ENCODE measurements at places on chromosomes 1 and 21.

- peak; percentile 63 for DNase-seq
Measured at GRCh38 chr1:5509664-5510452, 482.4 kb downstream of the NPHP4 start.

GRCh38 chr1:198669023-198669698 is 30.3 kb downstream of the PTPRC start:
- DNase-seq: peak; percentile 92

DNA sequence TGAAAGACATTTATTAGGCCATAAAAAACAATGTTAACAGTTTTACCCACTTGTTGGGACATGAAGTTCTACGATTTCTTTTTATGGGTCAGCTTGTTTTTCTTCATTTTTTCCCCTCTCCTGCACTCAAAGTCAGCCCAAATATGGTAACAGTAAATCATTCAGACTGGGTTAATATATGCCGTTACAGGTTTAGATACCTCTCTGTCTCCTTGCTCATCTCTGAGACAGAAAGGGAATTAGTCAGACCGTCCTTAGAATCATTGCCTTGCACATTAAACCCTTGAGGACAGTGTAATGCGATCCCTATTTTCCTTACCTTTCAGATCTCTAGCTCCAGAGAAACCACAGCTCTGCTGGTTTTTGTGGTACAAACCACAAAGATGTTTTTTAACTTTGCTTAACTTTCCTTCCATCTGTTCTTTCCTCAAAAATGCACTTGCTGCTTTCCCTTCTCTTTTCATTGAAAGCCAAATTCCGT is 613.3 kb downstream of the PLPP3 start:
- DNase-seq: peak; percentile 30

- DNase-seq: peak; percentile 75
Measured at GRCh38 chr1:246907472-246907871, 24.3 kb downstream of the AHCTF1 start.

GRCh38 chr1:214379236-214379970 is 98.4 kb downstream of the SMYD2 start:
- no peak for DNase-seq

DNA sequence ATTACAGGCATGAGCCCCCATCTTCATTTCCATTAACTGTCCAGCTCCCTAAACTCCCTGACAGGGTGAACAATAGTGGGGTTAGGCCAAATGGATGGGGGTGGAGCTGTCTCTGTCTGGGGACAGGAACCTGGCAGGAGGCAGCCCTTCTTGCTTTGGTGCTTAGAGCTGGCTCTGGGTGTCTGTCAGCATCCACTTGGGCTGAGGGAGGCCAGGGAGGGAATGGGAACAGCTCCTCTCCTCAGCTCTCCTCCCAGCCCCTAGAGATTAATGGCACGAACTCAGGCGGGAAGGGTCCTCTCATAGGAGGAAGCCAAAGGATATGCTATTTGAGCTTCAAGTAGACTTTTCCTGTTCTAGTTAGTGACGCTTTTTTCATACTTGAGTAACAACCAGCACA is 11.1 kb upstream of the ETV3L start:
- no peak for DNase-seq

DNA sequence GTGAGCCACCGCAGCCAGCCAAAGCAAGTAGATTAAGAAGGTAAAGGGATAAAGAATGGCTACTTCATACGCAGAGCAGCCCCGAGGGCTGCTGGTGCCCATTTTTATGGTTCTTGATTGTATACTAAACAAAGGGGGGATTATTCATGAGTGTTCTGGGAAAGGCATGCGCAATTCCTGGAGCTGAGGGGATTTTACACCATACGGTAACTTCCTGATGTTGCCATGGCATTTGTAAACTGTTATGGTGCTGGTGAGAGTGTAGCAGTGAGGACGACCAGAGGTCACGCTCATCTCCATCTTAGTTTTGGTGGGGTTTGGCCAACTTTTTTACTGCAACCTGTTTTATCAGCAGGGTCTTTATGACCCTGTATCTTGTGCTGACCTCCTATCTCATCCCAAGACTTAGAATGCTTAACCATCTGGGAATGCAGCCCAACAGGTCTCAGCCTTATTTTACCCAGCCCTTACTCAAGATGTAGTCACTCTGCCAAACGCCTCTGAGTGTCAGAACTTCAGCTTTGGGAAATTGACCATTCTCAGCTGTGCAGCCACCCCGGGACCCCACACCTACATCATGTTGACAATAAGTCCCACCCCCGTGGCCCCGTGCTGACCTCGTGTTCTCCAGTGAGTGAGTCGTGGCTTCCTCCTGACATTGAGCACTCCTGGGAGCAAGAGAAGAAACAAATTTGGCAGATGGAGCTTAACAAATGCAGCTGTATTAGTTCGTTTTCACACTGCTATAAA is 149.4 kb upstream of the COL6A1 start:
- no peak for DNase-seq

DNA sequence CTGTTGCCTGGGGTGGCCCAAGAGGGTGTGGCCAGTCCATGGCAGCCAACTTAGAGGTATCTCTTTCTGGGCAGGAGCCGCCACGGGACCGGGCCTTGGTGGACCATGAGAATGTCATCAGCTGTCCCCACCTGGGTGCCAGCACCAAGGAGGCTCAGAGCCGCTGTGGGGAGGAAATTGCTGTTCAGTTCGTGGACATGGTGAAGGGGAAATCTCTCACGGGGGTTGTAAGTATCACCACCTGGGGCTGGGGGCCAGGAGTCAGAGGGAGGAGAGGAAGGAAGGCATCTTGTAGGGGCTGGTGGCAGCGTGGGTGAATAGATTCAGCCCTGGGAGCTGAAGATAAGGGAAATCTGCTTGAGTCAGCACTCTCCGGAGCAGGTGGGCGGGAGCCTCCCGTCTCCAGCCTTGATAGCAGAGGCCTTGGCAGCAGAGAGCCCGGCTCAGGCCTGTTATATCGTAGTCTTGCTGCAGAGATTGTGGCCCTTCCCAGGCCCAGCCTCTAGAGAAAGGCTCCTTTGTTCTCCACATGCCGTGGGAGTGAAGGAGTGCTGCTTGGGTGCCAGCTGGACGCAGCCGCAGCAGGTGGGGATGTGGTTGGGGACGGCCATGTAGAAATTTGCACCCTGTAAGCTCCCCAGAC is 25.4 kb downstream of the PHGDH start:
- no peak for DNase-seq

GRCh38 chr1:70910013-70910412 is 137.6 kb downstream of the PTGER3 start:
- DNase-seq: no peak

DNA sequence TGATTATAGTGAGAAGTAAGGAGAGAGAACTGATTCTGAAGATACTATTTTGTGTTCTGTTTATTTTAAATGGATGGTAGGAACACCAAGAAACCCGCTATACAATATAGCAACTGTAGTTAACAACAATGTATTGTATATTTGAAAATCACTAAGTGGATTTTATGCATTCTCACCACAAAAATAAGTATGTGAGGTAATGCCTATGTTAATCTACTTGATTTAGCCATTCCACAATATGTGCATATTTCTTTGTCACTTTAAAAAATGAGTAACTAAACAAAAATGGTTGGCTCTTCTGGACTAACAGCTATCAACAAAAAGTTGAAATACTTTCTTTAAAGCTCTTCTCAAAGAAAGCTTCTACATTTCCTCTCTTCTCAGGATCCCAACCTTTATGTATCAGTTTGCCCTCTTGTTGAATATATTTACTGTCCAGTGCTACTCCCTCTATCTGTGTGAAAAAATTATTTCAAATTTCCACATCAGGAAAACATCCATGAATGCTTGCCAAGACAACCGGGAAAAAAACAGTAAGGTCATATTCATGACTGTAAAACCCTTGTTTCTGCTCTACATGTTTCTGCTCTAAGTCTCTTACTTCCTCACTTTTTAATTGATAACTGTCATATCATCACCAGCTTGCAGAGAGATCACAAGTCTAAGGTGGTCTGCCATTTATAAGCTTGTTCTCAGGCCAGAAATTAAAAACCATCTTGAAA is 27.0 kb downstream of the CLCA4 start:
- peak; percentile 9 for DNase-seq

DNA sequence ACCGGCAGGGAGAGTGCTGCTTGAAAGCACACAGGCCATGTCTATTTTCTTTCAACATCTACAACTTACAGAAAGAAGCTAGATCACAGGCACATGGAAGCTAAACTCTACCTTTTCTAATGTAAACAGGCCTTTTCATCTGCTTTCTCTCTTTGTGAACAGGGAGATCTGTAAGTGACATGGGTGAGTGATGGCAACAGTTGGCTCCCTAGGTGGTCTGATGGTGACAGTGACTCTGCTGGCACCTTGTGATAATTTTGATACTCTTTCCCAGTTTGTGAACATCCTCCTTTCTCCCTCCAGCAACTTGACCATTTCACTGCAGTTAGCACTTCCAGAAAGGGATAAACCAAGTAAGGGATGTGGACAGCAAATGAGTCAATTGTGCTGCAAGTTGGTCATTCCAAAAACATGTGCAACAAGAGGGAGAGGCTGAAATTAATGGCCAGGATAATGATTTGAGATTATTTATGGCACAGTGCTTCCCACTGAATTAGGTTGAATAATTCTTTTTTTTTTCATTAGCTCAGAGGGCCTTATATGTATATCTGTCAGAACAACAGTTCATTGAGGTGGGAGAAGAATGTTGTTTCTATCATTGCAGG is 89.5 kb downstream of the XCL2 start:
- DNase-seq: peak; percentile 58

GRCh38 chr1:66360285-66360724 is 173.6 kb upstream of the SGIP1 start:
- DNase-seq: no peak

DNA sequence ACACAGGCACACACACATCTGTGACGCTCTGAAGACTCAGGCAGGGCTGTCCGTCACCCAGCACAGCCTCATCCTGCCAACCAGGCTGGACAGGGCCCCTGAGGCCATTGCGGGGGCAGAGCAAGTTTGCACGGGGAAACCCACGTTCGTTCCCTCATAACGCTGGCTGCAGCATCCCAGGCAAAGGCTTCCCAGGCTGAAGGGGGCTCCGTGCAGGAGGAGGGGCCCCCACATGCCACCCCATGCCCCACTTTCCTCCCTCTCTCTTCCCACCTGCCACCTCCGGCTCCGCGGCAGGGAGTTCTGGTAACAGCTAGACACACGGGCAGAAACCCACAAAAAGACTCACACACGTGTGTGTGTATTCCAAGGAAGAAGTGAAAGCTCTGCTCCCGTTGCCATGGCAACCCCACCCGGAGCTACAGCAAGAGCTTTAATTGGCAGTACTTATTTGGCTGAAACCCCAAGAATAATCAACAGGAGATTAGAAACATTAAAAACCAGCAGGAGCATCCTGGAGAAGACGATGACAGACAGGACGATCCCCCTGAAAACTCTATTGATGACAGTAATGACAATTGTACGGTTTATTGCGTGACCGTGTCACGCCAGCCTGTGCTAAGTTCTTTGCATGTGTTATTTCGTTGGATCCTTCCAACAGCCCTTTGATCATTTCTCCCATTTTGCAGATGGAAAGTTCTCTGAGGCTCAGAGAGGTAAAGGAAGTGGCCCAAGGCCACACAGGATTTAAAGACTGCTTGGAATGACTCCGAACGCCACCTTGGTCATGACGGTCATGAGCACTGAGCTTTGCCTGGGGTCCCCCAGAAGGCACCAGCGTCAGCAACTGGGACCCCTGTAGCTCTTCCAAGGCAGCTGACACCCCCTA is 247.1 kb downstream of the NPHP4 start:
- no peak for DNase-seq

DNA sequence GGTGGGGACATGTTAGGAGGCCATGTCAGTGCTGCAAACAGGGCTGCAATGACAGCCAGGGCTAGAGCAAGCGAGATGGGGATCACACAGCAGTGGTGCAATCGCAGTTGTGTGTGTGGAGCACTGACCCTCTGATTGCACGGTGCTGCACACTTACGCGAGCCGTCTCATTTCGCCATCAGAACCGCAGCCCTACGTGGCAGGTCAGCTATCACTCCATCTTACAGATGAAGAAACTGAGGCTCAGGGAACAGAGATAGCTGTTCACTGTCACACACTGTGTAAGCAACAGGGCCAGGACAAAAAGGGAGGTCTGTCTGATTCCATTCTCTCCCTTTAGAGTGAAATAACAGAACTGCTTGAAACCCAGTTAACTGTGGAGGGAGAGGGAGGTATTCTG is 104.8 kb upstream of the SLC45A1 start:
- DNase-seq: no peak

DNA sequence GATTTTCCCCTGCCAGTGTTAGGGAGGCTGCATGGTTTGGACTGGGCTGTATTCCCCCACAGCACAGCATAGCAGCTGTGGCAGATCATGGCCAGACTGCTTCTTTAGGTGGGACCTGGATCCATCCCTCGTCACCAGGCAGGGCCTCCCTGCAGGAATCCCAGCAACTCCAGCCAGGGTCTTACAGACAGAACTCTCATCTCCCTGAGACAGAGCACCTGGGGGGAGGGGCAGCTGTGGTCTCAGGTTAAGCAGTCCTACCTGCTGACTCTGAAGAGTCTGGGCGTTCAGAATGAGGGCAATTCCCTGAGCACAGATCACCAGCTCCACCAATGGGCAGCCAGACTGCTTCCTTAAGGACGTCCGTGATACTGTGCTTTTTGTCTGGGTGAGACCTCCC is 47.9 kb upstream of the C1orf115 start:
- no peak for DNase-seq

DNA sequence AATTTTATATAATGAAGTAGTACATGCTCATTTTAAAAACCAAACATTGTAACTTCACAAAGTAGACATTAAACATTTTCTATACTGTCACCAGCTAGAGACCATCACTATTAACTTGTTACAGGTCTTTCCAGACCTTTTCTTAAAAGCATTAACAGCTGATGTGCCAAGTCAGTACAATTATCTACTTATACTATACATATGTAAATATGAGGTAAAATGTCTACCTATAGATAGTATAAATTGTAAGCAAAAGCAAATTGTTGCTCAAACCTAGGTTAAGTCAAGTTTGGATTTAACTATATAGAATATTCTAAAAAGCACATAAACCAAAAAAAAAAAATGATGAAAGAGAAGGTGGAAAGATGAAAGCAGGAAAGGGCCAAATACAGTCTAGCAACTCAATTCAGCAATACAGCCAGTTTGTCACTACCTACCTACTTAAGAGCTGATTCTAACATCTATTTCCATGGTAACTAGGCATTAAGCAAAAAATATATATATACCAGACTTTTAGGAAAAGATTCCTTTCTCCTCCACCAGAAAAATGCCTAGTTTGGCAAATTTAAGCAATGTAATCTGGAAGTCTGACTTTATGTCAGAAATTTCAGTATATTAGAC is 34.5 kb downstream of the ARID4B start:
- no peak for DNase-seq

GRCh38 chr21:28308516-28308915 is 684.2 kb downstream of the LTN1 start:
- no peak for DNase-seq

- DNase-seq: no peak
Measured at GRCh38 chr1:79825551-79825950, 819.0 kb upstream of the ADGRL4 start.

GRCh38 chr1:116259663-116260062 is 113.4 kb upstream of the ATP1A1 start:
- no peak for DNase-seq

- no peak for DNase-seq
Measured at GRCh38 chr21:19228226-19228625, 824.6 kb upstream of the TMPRSS15 start.

GRCh38 chr1:224211206-224211962 is 28.3 kb downstream of the DEGS1 start:
- DNase-seq: peak; percentile 67

GRCh38 chr1:232711996-232712395 is 82.1 kb upstream of the SIPA1L2 start:
- DNase-seq: no peak

GRCh38 chr21:40294345-40294744 is 427.1 kb downstream of the PCP4 start:
- no peak for DNase-seq
